Mucosa of descending colon (tissue), 3 donors: ENCODE measurements at places on chromosomes 2 and 18. TPM values are rescaled to one million over a fixed set of nuclear protein-coding genes. Genes with fewer than 3 reads are reported as not detected.

GRCh38 chr2:27086724-27087593 lies at the start of gene KHK:
KHK (plus strand) TSS chr2:27086772; CDS start chr2:27087260, 488 bp downstream.
- peak; percentile 85 for DNase-seq

- DNase-seq, result no peak
Measured at GRCh38 chr2:196284866-196285557, 113.6 kb upstream of the STK17B start.

- no peak for DNase-seq
Measured at GRCh38 chr2:100019499-100019898, 122.9 kb downstream of the AFF3 start.

- no peak for DNase-seq
Measured at GRCh38 chr18:74784752-74785151, 187.1 kb downstream of the ZNF407 start.

DNA sequence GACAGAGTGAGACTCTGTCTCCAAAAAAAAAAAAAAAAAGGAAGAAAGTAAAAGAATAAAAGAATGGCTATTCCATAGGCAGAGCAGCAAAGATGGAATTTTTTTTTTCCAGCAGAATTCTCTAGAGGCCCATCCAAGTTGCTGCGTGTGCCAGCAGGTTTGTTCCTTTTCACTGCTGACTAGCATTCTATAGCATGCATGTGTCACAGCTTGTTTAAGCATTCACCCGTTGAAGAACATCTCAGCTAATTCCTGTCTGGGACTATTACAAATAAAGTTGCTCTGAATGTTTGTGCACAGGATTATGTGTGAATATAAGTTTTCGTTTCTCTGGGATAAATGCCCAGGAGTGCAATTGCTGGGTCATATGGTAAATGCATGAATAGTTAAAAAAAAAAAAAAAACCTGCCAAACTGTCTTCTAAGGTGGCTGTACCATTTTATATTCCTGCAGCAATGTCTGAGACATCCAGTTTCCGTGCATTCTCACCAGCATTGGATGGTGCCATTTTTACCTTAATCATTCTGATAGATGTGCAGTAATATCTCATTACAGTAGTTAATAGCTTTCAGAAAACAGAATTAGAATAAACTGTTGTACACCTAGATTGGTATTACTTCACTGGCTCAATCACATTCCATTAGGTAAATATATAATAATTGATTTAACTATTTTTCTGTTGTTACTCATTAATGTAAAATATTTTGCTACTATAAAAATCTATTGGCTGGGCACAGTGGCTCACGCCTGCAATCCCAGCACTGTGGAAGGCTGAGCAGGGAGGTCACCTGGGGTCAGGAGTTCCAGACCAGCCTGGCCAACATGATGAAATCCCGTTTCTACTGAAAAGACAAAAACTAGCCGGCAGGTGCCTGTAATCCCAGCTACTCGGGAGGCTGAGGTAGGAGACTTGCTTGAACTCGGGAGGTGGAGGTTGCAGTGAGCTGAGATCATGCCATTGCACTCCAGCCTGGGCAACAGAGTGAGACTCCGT lies 47.5 kb upstream of the ASAP2 start:
- no peak for DNase-seq

GRCh38 chr2:232573771-232574435 lies 23.4 kb downstream of the EIF4E2 start:
- peak; percentile 55 for DNase-seq

DNA sequence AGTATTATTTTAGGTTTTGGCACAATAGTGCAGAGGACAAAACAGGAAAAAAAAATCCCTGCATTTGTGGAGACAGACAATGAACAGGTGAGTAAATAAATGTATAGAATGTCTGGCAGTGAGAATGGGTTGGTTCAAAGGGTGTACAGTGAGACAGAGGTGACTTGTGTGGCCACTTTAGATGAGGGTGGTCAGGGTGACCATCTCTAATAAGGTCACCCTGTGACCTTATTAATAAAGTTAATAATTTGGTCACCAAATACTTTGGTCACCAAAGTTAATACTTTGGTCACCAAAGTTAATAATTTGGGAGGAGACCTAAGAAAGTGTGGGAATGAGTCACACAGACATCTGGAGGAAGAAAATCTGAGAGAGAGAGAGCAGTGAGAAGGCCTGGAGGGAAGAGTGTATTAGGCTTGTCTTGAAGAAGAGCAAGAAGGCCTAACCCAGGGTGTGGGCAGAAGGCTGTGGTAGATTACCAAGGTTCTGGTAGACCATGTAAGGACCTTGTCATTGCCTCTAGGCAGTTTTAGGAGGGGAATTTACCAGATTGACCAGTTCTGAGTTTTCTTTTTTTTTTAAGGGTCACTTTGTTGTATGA lies 1368.4 kb upstream of the CELF4 start:
- DNase-seq, result no peak

GRCh38 chr2:64932371-64933216 lies 56.6 kb upstream of the SLC1A4 start:
- no peak for DNase-seq

DNA sequence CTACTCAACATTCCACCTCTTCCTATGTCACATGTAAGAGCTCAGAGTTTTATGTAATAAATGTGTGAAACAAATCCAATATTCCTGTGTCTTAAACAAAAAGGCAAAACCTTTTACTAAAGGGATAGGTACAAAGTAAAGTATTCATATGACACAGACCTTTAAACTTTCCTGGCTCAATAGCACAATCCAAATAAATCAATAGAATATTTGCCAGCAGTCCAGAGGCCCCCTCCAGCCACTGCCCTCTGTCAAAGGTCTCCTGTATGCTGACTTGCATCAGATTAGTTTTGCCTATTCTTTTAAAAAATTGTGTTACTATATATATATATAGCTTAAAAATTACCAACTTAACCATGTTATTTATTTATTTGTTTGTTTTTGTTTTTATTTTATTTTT lies 17.7 kb upstream of the PHLPP1 start:
- DNase-seq, result no peak

DNA sequence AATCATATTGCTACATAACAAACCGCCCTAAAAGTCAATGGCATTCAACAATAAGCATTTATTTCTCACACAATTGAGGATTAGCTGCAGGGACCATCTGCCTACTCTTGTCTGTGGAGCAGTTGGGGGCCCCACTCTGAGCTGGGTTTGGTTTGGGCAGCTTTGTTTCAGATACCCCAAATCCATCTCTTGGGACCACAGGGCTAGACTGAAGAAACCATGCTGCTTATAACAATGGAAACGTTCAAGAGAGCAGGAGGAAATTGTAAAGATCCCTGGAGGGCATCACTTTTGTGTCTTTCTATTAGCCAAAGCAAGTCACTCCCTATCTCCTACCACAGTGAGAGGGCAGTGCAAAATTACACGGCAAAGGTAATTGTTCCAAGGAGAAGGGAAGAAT lies 146.5 kb upstream of the MGAT5 start:
- no peak for DNase-seq

DNA sequence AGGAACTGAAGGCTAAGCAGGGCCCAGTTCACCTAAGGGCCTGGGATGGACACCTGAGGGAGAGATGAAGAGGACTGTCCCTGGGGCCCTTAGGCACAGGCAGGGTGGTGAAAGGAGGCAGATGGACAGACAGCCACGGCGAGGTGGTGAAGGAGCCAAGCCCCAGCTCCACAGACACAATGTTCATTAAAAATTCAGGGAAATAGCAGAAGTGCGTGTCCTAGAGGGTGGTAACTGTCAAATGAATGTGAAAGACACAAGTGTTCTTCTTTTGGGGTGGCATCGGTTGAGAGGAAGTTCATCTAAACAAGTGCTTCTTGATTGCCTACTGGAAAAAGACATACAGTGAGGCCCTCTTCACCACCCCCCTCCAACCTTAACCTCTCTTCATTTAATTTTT lies 76.2 kb upstream of the SIX2 start:
- DNase-seq, result no peak

DNA sequence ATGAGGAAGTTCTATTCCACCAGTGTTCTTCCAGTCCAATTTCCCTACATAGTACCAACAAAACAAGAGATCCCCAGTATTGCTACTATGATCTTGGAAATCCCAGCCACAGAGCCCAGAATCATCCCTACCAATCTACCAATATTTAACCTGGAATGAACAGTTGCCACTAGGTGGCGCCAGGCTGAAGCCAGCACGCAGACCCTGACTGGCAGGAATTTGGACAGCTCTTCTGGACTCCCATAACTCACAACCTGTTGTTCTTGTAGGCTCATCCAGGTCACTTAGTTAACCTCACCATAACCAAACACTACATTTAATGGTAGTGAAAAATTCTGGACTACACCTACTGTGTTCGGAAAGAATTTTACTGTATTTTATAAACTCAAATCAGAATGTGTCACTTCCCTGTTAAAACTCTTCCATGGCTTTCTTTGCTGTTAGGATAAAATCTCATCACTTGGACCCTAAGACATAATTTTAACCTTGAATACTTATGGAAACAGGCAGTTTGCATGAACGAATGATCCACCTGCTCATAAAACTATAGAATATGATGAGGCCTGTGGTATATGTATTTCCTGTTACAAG lies 59.8 kb upstream of the SLC38A11 start:
- DNase-seq, result no peak

- DNase-seq, result no peak
Measured at GRCh38 chr2:153432381-153432780, 46.2 kb downstream of the RPRM start.

LRRTM1 gene
- 0.12 TPM for total RNA-seq

GCG gene
- total RNA-seq, result 47.4 TPM

KCNJ13 gene
- total RNA-seq, result not detected

RAMP1 gene
- 154 TPM for total RNA-seq

TUBA4B gene
- not detected for total RNA-seq

BMPR2 gene
- total RNA-seq, result 54.5 TPM

PLEKHB2 gene
- total RNA-seq, result 73.8 TPM
